ENCODE measurements at places on chromosomes 7 and 10.
A peak's percentile ranks its signal among the peaks of the same experiment; 100 is the strongest.

- no peak for DNase-seq
Observed at GRCh38 chr7:116399819-116400218, 99.7 kb upstream of the CAV2 start.

GRCh38 chr10:12849319-12850181 lies 152.0 kb downstream of the CCDC3 start:
- DNase-seq, result no peak

DNA sequence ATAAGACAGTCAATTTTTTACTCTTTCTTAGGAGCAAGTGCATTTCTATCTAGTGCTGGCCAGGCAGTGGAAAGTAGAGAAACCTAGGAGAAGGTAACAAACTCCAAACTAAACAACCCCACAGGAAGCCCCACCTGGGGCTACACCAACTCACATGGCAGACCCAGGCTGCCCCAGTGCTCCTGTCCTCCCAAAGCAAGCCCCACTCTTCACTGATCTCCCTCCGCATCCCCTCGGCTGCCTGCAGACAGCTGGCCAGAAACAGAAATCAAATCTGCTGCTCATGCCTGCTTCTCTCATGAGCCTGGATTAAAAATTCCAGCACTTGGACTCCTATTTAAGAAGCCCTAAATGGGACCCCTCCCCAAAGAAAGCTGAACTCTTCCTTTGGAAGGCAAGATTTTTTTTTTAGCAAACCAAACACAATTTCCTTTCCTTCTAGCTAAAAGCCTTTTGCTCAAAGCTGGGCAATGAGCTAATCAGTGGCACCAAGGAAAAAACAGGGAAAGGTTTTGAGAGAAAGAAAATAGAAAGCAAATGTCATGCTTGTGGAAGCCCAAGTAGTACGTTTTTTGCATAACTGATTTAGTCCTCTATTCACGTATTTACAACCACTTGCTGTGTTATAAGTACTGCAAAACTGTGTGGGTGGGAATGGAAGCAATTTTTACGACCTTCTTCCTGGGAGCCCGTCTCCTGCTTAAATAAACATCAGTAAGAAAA lies 10.8 kb downstream of the PDE1C start:
- DNase-seq, result no peak

GRCh38 chr10:89458291-89458690 lies 43.9 kb downstream of the IFIT5 start:
- no peak for DNase-seq

DNA sequence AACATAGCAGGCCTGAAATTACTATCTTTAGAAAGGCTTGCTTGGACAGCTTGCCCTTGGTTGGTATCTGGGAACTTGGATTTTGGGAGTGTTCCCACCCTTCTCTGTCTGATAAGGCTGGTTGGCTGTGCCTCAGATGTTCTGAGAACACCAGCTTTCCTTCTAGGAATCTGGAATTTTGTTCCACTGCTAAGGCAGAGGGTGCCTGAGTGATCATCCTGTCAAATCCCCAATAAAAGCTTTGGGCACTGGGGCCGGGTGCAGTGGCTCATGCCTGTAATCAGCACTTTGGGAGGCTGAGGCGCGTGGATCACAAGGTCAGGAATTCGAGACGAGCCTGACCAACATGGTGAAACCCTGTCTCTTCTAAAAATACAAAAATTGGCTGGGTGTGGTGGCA lies 5.0 kb downstream of the TRUB1 start:
- DNase-seq, result no peak

DNA sequence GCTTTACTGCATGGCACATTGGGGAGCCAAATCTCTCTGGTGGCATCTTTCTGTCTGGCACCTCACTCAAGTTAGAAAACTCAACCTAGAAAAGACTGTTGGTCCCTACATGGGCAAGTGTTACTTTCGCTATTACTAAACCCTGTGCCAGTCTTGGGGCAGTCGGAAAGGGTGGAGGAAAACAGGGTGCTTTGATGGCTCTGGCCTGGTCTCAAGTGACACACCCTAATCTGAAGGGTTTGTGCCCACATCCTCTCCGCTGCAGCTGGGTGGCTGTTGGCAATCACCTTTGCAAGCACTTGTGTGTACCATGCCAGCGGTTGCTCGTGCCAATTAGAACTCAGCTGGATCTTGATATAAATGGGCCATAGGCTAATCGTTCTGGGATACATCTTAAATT lies 159.8 kb upstream of the ITGB1 start:
- no peak for DNase-seq

- DNase-seq, result no peak
Observed at GRCh38 chr7:42227541-42227935, 9.5 kb downstream of the GLI3 start.

GRCh38 chr10:34758447-34758996 lies 56.6 kb downstream of the PARD3 start:
- peak; percentile 70 for DNase-seq

- no peak for DNase-seq
Observed at GRCh38 chr7:366161-366803, 76.3 kb downstream of the FOXL3 start.

DNA sequence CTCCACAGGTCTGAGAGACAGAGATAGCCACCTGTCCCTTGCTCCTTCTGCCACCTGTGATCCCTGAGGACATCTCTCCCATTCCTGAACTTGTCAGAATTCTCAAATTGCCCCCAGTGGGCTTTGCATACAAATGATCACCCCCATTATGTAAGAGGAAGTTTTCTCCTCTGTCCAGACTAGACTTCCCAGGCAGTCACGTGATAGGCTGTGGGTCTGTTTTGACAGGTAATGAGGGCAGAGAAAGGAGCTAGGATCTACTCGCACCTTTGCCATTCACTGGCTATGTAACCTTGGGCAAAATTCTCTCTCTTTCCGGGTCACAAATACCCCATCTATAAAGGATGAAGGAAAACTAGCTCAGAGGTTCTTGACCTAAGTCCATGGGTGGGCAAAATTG lies 21.4 kb upstream of the TM9SF3 start:
- no peak for DNase-seq

DNA sequence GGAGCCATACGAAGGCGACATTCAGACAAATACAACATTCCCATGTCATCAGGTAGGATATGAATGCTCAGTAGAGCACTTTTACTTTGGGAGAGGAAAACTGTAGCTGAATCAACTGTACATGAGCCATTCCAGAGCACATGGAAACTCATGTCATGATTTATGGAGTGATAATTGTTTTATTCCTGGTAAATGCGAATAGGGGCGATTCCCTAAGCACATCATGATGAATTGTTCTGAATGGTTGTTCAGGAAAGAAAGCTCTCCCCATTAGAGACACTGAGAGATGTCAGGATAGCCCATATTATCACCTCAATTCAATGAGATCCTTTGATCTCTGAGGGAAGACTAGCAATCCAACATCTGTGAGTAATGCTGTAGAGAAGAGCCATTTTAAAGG lies 243.6 kb downstream of the FOXP2 start:
- DNase-seq, result no peak

- DNase-seq, result peak; percentile 98
Observed at GRCh38 chr7:138459413-138460175, 465 bp upstream of the TRIM24 start.

DNA sequence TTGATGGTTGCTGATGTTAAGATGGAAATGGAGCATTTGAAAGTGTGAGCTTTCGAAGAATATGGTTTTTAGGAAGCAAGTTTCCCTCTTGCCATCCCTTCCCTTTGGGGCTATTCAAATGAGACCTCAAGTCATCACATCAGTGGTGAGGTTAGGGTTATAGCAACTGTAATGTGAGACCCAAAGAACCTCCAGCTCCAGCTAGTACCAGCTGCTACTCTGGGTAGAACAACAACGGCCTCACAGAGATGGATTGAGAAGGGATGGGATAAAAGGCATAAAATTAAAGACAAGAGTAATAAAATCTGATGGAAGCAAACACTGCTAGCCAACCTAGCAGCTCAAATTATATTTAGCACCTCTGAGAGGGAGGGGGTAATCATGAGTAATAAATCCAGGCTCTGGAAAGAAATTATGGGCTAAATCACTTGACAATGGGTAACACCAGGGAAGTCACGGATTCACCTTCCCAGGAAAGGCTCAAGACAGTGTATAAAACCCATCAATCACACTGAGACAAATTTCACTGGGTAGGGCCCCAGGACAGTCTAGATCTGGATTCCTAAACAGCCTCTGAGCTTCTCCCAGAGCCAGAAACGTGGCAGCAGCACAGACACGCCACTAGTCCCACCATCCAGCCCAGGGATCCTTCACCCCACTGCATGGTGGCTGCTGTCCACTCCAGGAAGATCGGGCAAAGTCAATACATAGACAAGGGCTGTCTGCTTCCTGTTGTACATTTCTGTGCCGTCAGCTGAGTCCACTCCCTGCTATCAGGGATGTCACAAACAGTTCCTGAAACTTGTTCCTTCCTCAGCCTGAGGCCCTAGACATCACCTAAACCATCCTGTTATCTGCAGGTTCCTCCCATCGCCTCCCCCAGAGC lies 151.1 kb downstream of the GFRA1 start:
- DNase-seq, result no peak

DNA sequence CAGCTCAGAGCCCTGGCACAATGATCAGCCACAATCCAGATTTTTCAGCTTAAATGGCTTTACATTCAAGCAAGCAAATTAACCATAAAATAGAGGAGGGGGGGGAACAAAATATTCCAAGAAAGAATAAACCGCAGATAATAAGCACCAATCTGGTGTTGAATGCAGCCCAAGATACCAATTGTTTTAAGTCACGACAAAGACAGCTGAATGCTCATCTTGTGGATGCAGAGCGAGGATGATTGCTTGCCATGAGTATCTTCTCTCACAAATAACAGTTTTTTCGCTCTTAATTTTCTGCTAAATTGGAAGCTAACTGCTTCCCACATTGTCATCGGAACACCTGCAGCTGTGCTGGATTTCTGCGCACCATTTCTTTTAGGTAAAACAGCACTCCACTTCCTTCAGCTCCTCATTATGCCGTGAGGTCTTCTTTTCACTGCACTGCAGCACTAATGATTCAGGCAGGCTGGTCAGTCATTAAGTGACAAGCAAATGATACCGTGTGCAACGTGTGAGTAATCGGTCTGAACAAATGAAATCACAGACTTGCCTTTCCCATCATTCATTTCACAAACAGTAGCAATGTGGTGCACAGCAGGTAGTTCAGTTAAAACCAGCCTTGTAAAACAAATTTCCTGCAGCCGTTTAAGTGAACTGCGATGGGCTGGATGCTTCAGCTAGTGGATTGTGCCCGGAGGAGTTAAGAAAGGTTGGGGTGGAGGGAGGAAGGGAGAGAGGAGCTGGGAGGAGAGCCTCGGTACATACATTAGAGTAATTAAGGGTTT lies 106.4 kb upstream of the CDCA7L start:
- DNase-seq, result no peak

- no peak for DNase-seq
Observed at GRCh38 chr10:132344386-132344785, 12.4 kb downstream of the LRRC27 start.

DNA sequence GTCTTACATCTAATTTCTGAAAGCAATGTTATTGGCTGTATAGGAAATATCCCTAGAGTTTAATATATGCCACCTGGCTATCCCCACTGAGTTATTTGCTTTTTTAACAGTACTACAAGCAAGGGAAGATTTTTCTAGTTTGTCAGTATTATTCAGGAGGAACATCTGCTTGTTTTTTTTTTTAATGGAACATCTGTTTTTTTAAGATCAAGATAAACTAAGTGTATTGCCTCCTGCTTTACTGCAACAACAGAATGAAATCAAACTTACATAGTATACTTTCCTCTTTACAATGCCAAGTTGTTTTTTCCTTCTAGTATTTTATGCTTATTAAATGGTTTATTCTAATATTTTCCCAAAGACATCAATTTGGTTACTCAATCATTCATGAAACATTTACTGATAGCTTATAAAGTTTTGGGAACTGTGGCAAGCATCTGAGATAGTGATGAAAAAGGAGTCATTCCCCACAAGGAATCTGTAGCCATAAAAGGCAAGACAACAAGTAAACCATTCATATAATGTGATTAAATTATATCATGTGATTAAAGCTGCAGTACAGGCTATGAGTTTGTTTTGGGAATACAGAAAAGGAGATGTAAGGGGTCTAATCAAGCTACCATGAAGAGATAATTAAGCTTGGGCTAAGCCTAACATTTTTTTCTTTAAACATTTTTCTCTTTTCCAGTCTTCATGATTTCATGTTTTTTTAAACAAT lies 17.4 kb downstream of the MTPN start:
- no peak for DNase-seq

- no peak for DNase-seq
Observed at GRCh38 chr10:34922138-34922537, 107.0 kb upstream of the PARD3 start.

- DNase-seq, result no peak
Observed at GRCh38 chr7:106812027-106812643, 52.9 kb upstream of the PIK3CG start.

GRCh38 chr10:58322072-58322834 lies 12.6 kb upstream of the UBE2D1 start:
- no peak for DNase-seq

GRCh38 chr10:60420991-60421894 lies 31.6 kb upstream of the ANK3 start:
- DNase-seq, result no peak

DNA sequence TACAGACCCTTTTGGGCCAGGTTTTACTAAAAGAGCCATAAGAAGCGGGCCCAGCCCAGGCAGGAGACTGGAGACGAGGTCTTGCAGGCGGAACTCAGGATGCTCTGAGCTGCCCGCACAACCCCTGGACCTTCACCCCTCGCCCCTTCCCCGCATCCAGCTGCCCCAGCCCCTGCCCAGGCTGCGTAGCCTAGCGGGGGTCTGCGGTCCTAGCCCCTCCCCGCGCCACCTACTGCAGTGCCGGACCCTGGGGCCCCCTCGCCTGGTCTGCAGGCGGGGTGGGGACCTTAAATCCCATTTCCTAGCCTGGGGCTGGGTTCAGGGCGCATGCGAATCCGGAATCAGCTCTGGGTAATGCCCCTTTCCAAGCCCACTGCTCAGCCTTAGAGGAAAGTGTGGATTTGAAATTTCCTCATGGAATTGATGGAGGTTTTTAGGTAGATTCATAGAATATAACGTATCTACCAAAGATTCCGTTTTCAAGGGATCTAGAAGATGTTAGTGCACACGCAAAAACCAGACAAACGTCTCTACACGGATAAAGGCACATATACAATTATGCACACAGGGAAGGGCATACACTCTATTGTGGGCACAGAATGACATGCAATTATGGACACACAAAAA lies 546 bp upstream of the HOXA3 start:
- no peak for DNase-seq

DNA sequence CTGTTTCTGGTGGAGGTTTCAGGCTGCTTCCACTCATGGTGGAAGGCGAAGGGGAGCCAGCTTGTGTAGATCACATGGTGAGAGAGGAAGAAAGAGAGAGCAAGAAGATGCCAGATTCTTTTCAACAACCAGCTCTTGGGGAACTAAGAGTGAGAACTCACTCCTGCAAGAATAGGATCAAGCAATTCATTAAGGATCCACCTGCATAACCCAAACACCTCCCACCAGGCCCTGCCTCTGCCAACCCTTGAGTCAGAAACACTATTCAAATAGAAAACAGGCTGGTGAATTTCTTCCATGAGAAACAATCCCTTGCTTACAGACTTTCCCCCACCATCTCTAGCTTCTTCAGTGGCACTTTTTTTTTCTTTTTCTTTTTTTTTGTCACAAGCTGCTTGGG lies 317.2 kb downstream of the GPR158 start:
- no peak for DNase-seq

GRCh38 chr7:5172196-5172775 lies 17.7 kb upstream of the WIPI2 start:
- no peak for DNase-seq

All from NCI-H460 (cell line).